ENCODE measurements at places on chromosomes 7 and 10.

DNA sequence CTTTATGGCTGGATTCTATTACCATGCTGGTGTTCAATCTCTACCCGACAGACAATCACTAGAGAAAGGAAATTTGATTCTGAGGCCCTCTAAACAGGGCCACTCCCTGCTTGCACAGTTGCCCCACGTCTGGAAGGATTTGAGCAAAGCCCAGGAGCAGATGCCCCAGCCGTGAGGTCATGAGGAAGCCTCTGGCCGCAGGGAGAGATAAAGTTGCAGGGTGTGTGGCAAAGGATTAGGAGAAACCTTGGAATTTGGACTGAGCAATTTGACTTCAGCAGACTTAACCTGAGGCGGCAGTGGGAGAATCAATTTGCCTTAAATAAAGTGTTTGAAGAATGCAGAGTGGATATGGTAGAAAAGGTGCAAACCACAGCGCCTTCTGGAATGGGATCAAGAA lies 40.2 kb upstream of the KLF6 start:
- no peak for DNase-seq

DNA sequence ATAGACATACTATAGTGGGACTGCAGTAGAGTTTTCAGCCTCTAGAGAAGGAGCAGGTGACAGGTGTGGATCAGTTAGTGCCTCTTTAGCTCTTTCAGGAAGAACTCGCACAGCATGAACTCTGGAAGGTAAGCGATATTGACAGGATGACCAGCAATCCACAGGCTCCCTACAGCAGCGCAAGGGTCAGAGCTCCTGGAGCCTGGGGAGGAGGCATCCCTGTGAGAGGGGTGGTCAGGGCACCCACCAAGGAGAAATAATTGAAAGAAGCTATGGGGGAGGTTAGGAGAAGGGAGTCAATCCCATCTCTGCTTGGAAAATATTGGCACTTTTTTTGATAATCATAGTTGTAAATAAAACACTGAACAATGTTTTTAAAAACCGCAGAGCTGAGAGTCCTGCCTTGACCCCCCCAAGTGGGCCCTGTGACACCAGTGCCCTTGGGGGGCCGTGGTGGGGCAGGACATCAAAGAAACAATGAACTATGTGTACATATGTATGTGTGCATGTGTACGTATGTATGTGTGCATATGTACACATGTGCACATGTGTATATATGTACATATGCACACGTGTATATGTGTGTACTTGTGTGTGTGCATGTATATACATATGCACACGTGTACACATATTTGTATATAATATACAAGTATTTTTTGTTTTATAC lies 13.8 kb downstream of the AKR1C3 start:
- no peak for DNase-seq

- no peak for DNase-seq
Observed at GRCh38 chr7:42285383-42285824, 48.4 kb upstream of the GLI3 start.

- DNase-seq = no peak
Observed at GRCh38 chr7:151456782-151457181, 16.8 kb upstream of the CRYGN start.

DNA sequence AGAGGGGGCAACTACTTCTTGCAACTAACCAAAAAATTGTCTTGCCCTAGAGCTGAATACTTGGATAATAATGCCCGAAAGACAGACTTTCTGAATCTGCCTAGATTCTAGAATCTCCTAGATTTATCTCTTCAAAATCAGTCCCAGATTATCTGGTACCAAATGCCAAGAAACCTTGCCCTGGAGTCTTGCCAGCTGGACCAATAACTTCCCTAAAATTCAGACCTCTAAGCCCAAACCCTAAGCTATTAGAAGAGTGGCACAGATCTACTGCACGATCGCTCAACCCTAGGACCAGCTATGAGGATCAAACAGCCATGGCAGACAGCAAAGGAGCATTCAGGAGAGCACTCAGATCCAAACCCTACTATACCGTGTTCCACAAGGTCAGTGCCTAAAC lies 45.0 kb downstream of the ARMH3 start:
- DNase-seq = no peak

- DNase-seq = no peak
Observed at GRCh38 chr7:1536743-1537534, 6.4 kb downstream of the MAFK start.

Data from NCI-H2081 treated with DMSO at 0.1 percent for 48 hours (cell line).